ENCODE measurements at places on chromosomes 6 and 20.
A peak's percentile ranks its signal among the peaks of the same experiment; 100 is the strongest.

GRCh38 chr6:158764183-158764849, 54.9 kb downstream of the EZR start:
- DNase-seq = no peak

GRCh38 chr20:23937303-23938117, 51.1 kb downstream of the GGTLC1 start:
- DNase-seq = peak; percentile 42

DNA sequence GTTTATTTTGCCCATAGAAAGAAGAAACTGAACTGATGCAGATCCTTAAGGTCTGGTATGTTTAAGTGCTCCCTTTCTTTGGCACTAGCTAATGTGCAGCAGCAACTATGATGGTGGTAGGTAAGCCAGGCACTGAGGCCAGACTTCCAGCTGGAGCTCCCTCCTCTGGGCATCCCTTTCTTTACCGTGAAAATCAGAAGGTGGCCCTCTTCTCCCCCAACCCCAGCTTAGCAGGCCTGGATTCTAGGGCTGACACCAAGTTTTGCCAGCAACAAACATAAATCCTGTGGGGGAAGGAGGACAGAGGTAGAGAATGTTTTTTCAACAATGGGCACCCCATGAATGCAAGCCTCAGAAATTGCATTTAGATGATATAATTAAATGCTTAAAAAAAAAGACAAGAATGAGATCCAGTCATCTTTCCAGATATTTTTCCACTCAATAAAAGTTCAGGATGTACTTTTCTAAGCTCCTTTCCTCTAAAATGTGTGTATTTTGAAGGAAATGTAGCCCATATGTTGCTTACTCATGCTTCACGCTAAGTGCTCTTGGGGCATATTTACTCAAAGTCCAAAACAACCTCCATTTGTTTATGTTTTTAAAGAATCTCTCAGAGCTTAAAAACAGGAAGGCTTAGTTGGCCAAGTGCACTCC, 123.9 kb upstream of the NXT1 start:
- DNase-seq = no peak

DNA sequence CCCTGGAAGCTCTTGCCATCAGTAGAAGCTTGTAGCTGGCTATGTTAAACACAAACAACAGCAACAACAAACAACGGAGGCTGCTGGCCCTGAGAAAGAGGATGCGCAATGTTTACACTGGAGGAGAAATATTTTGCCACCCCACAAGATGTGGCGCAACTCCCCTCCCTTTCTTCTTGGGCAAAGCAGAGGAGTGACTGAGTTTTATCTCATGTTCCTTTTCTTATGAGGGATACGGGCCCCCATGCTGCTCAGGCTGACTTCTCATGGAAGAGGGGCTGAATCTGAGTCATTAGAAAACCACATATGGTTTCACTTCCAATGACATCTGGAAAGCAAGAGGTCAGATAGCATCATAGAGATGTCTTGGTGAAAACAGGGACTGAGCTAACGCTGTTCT, 75.9 kb upstream of the HDDC2 start:
- DNase-seq = peak; percentile 8

- no peak for DNase-seq
Measured at GRCh38 chr20:40188319-40188718, 500.7 kb downstream of the MAFB start.

DNA sequence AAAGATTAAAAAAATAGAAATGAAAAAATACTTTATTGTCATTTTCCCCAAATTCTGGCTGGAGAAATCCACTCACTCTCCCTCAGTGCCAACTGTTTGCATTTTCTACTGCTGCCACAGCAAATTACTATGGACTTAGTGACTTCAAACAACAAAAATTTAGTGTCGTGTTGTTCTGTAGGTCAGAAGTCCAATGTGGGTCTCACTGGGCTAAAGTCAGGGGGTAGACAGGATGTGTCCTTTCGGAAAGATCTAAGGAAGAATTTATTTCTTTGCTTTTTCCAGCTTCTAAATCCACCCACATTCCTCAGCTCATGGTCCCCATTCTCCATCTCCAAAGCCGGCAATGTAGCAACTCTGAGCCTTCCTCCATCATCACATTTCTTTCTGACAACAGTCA, 453.3 kb downstream of the KIF16B start:
- DNase-seq = no peak

- no peak for DNase-seq
Measured at GRCh38 chr20:44415833-44416715, 59.6 kb upstream of the TTPAL start.

GRCh38 chr20:36441416-36441815, 99.9 kb upstream of the MYL9 start:
- no peak for DNase-seq

- DNase-seq = no peak
Measured at GRCh38 chr6:34237722-34238584, 1.3 kb downstream of the HMGA1 start.

- no peak for DNase-seq
Measured at GRCh38 chr6:23174781-23175361, 605.5 kb downstream of the HDGFL1 start.

DNA sequence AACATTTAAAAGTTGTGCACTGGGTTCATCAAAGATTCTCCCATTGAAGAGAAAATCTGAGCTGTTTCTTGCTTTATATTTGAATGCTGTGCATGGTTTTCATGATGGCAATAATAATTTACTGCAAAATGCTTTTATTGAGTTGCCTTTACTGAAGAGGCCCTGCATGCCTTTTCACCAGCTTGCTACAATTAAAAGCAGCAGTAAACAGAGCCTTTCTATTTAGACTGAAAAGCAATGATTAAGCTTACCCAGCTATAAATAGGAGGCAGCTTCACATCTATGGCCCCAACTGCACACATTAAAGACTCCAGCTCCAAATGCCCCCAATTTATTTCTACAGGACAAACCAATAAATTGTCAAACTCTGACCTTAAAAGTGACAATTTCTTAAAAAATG, 70.3 kb downstream of the ANKEF1 start:
- no peak for DNase-seq

DNA sequence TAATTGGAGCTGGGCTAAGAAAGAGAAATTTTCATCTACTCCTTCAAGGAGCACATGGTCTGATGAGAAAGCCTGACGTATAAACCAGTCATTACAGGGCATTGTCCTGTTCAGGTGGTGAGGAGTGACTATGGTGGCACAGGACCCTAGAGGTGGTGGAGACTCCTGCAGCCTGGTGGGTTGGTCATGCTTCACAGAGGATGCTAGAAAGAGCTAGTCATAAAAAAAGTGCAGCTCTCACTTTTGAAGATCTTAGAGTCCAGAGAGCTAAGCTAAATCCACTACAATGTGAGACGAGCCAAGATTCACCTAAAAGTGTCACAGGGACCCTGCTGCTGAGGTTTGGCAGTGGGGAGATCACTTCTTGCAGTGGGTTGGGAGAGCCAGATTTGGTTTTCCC, 9.8 kb upstream of the ZNF831 start:
- DNase-seq = no peak

- no peak for DNase-seq
Measured at GRCh38 chr6:83590416-83590815, 78.1 kb downstream of the PRSS35 start.

DNA sequence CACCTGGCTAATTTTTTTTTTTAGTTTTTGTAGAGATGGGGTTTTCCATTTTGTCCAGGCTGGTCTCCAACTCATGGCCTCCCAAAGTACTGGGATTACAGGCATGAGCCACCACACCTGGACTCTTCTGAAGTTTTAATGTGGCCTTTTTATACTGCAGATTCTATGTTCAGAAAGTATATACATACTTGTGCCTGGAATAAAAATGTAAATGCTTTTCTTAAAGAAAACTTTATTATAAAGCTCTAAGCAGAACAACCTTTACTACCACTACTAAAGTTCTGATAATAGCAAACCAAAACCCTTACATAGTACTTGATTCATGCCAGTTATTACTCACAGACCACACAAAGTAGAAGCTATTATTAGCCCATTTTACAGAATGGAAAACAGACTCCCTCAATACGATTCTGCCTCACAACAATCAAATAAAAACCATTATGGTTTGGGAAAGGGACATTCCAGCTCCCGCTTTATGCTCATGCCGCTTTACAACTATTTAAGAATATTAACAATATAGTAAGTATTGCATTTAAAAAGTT, 5.3 kb downstream of the PHIP start:
- DNase-seq = no peak

- no peak for DNase-seq
Measured at GRCh38 chr6:167426084-167426483, 101.2 kb downstream of the TTLL2 start.

- DNase-seq = no peak
Measured at GRCh38 chr6:119602215-119603178, 252.9 kb upstream of the MAN1A1 start.

DNA sequence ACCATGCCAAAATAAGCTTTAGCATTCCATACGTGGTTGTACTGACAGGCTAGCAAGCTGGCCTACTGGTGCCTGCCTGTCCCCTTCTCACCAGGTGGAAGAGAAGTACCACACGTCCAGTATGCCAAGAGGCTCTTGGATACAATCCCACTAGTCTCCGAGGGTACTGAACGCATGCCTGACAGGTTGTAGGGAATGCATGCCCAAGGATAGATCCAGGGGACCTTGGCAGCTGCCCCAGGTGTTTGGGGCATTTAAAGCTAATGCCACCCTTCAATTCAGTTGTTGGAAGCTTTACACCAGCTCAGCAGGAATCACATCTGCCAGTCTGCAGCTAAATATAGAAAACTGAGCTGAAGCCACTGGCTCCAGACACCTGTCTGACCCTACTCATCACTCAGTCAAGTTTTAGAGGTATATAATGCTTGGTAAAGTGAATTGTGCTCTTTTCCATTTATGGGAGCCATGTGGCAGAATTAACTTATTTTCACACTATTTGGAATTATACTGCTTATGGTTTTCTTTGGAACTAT, 4.9 kb downstream of the TUBB2B start:
- DNase-seq = no peak

GRCh38 chr20:25376236-25376635, 14.4 kb downstream of the ABHD12 start:
- no peak for DNase-seq

DNA sequence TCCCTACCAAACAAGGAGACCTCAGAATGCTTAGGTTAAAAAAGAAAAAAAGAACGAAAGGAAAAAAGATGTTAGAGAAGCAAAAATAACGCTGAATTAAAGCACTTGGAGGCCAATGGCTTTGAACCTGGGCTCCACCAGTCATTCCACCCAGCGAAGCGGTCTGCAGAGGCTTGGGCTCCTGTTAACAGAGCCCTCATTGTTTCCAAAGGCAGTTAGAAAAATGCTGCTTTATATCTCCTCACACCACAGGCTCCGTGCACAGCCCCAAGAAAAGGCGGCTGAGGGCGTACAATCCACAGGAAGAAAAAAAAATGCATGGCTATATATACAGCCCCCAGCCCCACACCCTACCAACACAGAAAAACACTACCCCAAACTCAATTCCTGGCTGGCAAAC, 255.9 kb downstream of the FOXC1 start:
- DNase-seq = no peak

DNA sequence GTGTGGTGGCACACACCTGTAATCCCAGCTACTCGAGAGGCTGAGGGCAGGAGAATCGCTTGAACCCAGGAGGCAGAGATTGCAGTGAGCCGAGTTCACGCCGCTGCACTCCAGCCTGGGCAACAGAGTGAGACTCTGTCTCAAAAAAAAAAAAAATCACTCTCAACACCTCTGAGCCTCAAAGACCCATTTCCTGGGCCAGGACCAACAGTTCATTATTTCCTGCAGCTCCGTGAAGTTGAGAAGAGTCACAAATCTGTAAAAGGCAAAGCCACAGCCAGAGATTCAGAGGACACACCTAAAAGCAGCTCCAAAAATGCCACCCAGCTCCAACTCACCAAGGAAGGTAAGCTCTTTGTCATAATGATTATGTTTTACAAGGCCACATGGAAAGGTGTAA, 15.2 kb upstream of the NOP56 start:
- no peak for DNase-seq

DNA sequence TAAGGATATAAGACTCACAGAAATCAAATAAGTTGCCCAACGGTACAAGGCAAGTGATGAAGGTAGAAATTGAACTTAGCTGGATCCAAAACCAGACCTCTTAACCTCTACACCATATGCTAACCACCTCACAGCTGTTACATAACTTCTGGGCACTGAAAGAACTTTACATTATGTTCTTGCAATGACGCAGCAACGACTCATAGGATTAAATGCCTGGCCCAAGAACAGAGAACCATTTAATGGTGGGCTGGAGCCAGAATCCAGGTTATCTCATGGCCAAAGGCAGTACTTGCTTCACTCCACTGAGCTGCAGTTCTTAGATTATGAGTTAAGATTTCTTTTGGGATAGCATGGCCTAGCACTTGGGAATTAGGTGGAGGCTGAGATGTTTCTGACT, 4.4 kb downstream of the TRMT6 start:
- DNase-seq = no peak

DNA sequence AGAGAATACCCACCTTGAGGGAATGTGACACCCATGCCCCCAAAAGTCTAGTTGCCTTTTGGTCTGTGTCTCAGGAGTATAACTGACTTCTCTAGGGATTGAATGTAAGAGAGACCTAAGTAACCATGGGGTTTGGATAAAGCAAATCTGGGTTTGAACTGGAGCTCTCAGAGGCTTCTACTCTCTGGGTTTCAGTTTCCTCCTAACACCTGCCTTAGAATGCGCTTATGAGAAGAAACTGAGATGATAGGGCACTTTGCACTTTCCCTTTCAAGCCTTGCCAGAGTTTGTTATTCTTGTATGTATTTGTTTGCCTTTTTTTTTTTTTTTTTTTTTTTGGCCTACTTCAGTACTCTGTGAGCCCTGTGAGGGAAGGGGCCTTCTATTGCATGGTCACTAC, 19.4 kb downstream of the SDHAF4 start:
- DNase-seq = no peak

GRCh38 chr6:163513570-163514166, 99.2 kb downstream of the QKI start:
- DNase-seq = no peak

- DNase-seq = no peak
Measured at GRCh38 chr6:156650896-156651390, 126.2 kb upstream of the ARID1B start.
